ENCODE measurements at places on chromosomes 3 and 15.

- no peak for DNase-seq
These were observed 457.0 kb downstream of the PLOD2 start for GRCh38 chr3:145704020-145704419.

GRCh38 chr3:98109807-98110549 is 20.5 kb upstream of the OR5H1 start:
- DNase-seq, result no peak

DNA sequence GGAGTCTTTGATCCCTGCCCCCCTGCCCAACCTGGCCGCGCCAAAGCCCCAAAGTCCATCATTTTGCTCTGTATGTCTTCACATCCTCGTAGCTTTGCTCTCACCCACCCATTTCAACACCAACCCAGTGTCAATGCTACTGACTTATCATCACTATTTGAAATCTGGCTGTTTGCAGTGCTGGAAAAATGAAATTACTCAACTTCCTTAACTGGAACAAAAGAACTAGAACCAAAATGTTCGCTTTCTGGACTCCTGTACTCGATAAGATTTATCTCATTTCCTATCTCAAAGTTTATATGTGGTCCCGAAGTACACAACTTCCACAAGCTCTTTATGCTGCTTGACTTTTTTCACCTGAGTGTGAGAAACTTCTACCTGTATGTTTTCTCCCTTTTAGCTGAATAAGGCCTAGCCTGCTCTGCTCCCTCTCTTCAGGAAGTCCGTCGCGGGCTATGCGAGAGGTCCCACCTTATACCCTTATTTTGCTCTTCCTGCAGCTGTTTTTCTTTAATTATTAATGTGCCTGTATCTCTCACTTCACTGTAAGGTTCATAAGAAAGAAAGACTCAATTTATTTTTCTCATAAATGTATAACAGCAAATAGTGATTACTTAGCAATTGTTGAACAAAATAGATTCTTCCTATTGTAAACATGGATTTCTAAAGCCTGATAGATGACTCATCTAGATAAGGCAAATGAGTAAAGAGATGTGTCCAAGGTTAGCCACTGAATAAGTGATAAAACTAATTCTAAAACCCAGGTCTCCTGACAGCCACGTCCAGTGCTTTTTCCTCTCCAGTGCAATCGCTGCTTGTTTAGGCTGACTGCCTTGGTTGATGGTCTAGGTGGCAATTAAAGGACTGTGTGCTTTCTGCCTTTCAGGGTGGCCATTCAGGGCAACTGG is 464.1 kb upstream of the TPRG1 start:
- no peak for DNase-seq

- DNase-seq, result no peak
These were observed 325.0 kb downstream of the SATB1 start for GRCh38 chr3:18100121-18100520.
